ENCODE measurements at places on chromosomes 4 and X. TPM values are rescaled to one million over a fixed set of nuclear protein-coding genes. Genes with fewer than 3 reads are reported as not detected.

GPM6B gene
- polyA plus RNA-seq: 19.2 TPM

CENPE gene
- 11.6 TPM for polyA plus RNA-seq

TLR2 gene
- 8.3 TPM for polyA plus RNA-seq

BOD1L1 gene
- polyA plus RNA-seq: 69.2 TPM
